ENCODE measurements at places on chromosomes 7 and 10. TPM values are rescaled to one million over a fixed set of nuclear protein-coding genes. Genes with fewer than 3 reads are reported as not detected.

The SLC35G1 gene
- total RNA-seq: 12.5 TPM

GRCh38 chr7:73555411-73555982, 2.0 kb downstream of the BCL7B start:
- DNase-seq: no peak

GRCh38 chr7:24052572-24053260, 231.3 kb upstream of the NPY start:
- no peak for DNase-seq

DNA sequence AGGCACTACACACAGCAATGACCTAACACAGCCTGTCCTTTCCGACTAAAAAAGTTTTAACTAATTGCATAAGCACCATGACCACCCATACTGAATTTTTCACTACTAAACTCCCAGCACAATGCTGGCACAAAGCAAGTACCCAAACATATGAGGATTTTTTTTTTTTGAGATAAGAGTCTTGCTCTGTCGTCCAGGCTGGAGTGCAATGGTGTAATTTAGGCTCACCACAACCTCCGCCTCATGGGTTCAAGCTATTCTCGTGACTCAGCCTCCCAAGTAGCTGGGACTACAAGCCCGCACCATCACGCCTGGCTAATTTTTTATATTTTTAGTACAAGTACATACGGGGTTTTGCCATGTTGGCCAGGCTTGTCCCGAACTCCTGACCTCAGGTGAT, 5.1 kb downstream of the UBE2H start:
- DNase-seq: no peak

DNA sequence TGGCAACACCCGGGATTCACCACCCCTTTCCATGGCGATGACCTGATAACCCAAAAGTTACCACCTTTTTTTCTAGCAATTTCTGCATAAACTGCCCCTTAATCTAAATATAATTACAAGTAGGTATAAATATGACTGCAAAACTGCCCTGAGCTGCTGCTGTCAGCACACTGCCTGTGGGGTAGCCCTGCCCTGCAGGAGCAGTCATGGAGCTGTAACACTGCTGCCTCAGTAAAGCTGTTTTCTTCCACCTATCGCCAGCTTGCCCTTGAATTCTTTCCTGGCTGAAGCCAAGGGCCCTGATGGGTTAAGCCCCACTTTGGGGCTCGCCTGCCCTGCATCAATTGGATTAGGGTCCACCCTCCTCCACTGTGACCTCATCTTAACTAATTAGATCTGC, 368.8 kb downstream of the SFMBT2 start:
- no peak for DNase-seq
